Uterine smooth muscle cell (primary cell): ENCODE measurements at places on chromosomes 6 and 20. TPM values are rescaled to one million over a fixed set of nuclear protein-coding genes. Genes with fewer than 3 reads are reported as not detected.

The SLC26A8 gene
- total RNA-seq: not detected in 2 replicates

The SUMO4 gene
- 1.00 and 1.7 TPM in 2 replicates for total RNA-seq

The BRD2 gene
- total RNA-seq: 95.3 and 96.0 TPM in 2 replicates

The ARHGAP40 gene
- total RNA-seq: under 0.01 TPM in 1 of 2 replicates, not detected in the other
